ENCODE measurements at places on chromosomes 11 and 22. TPM values are rescaled to one million over a fixed set of nuclear protein-coding genes. Genes with fewer than 3 reads are reported as not detected.

- DNase-seq, result no peak
Measured at GRCh38 chr11:75474240-75474639, 41.2 kb upstream of the KLHL35 start.

DNA sequence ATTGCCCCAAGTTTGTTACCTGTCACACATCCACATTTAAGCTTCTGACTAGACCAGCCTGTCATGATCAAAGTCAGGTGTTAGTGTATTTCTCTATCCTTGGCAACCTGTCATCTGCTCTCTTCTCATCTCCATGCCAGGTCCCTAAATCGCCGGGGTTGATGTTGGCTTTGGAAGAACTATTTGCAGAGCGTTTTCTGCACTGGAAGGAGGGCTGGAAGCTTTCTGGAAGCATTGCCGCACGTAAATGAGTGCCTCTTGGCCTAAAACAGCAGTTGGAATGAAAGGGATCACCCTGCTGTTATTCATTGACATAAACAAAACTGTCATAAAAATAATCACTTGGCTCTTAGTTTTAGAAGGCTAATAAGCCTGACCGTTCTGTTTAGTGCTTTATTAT lies 1.4 kb downstream of the TTC12 start:
- DNase-seq, result no peak

GRCh38 chr11:93849751-93850593 lies 446 bp downstream of the VSTM5 start:
- no peak for DNase-seq

GRCh38 chr11:76293189-76293631 lies 86.9 kb upstream of the WNT11 start:
- no peak for DNase-seq

DNA sequence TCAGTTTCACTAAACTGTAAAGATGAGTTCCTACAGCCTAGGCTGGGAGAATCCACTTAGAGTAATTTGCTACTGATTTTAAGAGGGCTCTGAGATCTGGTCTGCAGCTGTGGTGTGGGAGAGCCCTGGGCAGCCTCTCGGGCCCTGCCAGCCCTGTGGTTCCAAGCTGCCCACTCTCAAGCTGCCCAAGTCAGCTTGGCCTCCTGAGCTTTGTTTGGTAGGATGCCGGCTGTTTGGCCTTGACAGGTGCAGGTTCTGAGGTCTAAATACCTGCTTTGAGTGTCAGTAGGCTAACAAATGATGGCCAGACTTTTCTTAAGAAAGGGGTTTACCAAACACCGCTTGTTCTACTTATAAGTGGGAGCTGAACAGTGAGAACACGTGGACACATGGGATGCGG lies 133.3 kb upstream of the TTC12 start:
- no peak for DNase-seq

The SLC22A8 gene
- total RNA-seq, result not detected

The GPHA2 gene
- not detected for total RNA-seq

The INPP5J gene
- 0.35 TPM for total RNA-seq

DNA sequence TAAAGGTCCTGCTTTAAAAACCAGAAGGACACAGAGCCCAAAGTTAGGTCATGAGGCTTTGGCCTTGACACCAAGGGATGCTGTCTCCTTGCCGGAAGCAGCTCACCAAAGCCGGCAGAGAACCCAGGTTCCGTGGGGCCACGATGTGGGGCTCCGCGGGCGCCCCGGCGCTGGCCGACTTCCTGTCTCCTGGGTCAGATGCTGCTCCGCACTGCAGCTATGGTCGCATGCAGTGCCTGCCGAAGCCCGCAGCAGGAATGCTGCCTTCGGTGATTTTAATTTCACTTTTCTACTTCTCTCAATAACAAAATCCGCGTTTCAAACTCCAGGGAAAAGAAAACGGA lies 454 bp upstream of the OTUB1 start:
- no peak for DNase-seq

DNA sequence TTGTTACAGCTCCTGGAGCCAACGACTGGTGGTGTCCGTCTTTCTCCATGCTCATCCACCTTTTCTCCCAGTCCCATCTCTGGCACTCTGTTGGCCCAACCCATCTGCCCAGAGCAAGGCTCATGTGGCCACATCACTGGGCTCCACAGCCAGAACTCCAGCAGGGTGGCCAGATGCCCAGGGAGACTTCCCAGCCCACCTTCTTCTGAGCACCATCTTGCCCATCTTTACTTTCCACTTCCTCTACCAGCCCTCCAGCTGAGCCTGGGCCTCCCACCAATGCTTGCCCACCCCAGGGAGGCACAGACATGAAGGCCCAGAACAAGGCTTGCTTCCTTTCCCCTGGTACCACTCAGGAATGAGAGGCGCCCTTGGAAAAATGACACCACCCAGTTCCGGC lies 116.8 kb downstream of the BUD13 start:
- DNase-seq, result no peak

DNA sequence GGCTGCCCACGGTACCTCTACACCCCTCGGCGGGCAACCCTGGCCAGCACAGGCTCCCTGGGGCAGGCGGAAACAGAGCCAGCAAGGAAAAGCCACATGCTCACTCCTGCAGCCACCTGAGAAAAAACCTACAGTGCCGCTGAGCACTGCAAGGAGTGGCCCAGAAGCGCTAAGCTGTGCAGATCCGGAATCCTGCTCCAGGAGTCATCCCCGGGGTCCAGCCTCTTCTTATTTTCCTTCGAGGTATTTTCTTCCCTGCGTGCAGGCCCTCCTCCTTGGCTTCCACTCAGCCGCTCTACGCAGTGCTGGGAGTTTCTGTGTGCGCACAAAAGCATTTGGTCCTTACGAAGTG lies 81.0 kb downstream of the TRMU start:
- DNase-seq, result no peak

DNA sequence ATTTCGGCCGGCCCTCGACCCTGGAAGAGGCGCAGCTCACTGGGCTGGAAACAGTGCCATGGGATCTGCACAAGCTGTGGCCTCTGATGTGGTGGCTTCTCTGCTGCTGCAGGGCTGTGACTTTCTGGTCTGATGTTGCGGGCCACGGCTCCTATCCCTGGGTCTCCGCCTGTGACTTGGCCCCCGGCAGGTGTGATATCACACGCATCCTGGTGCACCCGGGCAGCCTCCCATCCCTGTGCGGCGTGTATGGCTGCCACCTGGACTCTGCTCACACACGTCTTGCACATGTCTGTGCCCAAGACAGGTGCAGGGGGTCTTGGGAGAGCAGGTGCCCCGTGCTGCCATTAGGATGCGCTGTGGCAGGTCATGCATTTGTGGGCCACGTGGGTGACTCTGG lies 31.1 kb downstream of the GRAMD4 start:
- DNase-seq, result no peak

GRCh38 chr11:2202900-2203439 lies 31.4 kb upstream of the TH start:
- DNase-seq, result no peak

DNA sequence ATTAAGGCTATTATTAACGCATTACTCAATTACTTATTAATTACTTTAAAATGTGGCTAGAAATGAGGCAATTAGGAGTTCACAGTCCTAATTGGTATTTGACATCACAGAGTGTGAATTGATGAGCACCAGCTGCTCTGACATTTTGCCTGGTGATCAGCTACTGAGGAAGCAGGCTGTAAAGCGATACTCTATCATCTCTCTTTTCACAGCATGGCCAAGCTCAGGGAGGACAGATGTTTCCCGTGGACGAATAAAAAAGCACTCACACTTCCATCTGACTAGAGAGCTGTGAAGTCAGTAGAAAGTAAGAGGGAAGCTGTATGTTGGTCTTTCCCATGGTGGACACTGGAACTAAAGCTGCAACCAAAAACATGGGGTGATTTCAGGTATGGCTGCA lies 29.1 kb upstream of the SYT9 start:
- no peak for DNase-seq

DNA sequence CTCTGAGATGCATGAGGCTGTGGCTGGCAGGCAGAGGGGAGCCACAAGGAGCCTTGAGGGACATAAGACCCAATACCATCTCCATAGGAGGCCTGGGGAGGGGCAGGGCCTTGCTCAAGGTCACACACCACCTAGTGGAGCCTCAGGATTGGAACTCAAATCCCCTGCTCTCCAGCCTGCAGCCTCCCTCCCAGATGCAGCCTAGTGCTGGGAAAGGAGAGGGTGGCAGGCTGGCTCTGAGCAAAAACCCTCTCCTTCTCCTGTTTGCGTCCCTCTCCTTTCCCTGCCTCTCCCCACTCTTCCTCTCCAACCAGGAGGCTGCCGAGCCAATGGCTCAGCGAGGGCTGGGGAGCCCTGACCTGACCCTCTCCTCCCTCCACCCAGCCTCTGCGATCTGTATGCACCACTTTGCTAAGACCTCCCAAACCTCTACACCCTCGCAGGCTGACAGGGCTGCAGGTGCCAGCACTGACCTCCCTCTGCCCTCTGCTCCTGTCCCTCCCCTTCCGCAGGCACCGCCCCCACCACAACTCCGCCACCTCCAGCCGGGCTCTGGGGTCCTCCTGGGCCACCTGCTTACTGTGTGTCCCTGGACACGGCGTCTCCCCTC lies 14.7 kb downstream of the IGLL1 start:
- DNase-seq, result no peak

DNA sequence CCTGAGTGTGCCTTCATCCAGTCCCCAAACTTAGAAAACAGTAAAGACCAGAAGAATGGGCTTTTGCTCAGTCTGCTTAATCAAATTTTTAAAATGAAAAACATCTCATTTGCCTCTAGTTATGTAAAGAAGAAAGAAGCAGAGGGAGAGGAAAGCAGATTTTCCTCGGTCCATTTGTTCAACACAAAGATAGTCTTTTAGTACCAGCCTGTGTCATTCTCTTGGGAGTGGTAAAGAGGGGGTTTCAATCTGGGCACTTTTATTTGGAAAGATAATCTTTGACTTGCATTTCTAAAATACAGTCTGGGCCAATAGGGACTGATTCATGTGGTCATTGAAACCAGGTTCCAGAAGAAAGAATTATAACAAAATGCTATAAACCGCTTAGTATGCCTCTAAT lies 29.5 kb downstream of the KREMEN1 start:
- no peak for DNase-seq

DNA sequence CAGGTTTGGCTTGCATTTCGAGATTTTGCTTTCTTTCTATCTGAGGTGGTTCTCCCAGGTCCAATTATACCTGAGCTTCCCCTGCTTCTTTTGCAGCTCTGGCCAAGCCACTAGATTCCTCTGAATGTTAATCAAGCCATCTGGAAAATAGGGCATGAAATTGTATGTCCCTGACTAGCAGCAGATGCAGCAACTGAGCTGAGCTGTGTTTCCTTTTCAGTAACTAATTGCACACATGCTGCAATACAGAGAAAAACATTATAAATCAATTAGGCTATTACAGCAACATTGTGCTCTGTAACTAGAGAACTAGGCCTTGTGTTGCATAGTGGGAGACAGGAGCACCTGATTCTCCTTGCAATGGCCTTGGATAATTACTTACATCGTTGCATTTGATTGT lies 408.3 kb downstream of the ETS1 start:
- no peak for DNase-seq

DNA sequence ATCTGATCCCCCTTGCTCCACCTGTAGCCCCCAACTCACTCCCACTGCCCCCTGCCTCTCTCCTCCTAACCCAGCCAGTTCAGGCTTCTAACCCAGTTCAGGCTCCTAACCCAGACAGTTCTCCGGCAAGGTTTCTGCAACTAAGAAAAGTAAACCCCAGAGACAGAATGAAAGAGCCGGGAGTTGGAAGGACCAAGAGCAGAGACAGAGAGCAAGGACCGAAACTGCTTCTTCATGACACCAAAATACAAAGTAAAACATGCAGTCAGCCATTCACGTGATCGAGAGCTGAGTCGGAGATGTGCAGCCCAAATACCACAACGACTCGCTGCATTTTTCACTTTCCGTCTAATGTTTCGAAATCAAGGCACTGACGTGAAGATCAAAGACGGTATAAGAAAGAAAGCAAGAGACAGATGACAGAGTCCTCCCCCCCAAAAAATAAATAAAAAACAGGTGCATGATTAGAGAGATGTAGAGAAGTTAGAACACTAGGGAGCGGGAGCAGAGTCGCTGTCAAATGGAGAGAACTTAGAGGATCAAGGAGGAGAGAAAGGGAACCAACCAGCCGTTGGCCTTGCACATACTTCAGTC lies 884 bp downstream of the IL10RA start:
- DNase-seq, result no peak

DNA sequence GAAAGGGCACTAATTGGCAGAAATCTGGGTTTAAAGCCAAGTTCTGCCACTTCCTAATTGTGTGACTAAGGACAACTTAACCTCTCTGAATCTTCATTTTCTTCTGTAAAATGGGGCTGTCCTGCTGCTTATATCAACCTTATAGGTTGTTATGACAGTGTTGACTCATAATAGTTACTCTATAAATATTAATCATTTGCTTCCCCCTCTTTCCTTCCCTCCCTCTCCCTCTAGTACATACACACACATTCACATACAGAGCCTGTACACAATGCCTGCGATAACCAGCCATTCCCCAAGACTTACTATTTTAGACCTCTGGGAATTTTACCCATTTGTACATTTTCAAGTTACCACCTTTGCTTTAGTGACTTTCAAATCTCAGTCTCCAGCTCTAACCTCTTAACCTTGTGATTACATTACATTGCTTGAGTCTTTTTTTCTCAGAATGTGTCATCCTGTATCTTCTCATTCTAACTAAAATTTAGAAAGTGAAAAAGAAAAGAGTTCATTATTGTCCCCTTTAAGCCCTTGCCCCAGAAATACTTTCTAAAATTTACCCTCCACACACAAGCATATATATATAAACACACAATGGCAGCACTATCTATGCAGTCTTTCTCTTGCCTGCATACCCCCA lies 31.9 kb downstream of the GDPD4 start:
- no peak for DNase-seq

DNA sequence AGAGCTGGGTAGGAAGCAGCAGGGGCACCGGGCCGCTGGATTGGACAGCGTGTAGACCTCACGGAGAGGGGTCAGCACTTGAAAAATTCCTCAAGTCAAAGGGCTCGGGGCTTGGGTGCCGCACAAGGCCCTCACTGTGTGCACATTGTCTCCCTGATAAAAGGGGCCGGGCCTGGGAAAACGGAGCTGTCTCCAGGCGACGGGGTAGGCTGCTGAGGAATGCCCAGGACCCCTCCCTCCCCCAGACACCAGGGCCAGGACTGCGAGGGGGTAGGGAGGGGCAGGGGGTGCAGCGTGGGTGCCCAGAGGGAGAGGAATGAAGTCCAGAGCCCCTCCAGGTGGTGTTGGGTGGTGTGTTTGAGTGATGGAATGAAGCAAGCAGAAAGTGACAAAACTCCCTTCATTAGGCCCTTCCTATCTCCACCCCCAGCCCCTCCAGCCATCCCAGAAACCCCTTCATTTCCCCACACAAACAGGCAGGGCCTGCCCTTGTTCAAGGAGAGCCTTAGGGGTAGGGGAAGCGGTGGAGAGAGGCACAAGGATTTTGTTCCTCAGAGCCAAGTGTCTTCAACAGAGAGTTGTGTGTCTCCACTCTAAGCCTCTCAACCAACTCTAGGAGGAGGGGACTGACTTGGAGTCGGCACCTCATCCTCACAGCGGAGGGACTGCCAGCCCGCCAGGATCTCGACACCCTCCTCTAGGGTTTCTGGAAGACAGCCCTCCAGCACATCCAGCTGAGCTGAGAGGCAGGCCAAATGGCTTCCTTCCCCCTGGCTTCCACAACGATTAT lies 63.9 kb downstream of the SYN3 start:
- DNase-seq, result no peak

The SLC22A12 gene
- not detected for total RNA-seq

The NPTXR gene
- 0.37 TPM for total RNA-seq

Measured in NCI-H460 (cell line).